ENCODE measurements at places on chromosomes 7 and 10. TPM values are rescaled to one million over a fixed set of nuclear protein-coding genes. Genes with fewer than 3 reads are reported as not detected.

SPDYE2 gene
- not detected for total RNA-seq

LFNG gene
- 20.0 TPM for total RNA-seq

OR2AE1 gene
- not detected for total RNA-seq

POLR3A gene
- total RNA-seq: 14.3 TPM

SFRP5 gene
- total RNA-seq: 1.9 TPM

NEURL1 gene
- 7.9 TPM for total RNA-seq

LRGUK gene
- total RNA-seq: 0.59 TPM

TFEC gene
- not detected for total RNA-seq

EFCAB10 gene
- 2.3 TPM for total RNA-seq

PRPF18 gene
- total RNA-seq: 13.6 TPM

GNAT3 gene
- not detected for total RNA-seq

KLF14 gene
- not detected for total RNA-seq

ADAM8 gene
- 1.3 TPM for total RNA-seq

PNLIPRP3 gene
- not detected for total RNA-seq

LIPJ gene
- not detected for total RNA-seq

PBLD gene
- 3.4 TPM for total RNA-seq

IDI2 gene
- total RNA-seq: not detected

VSTM4 gene
- total RNA-seq: 0.31 TPM

VPS50 gene
- 11.0 TPM for total RNA-seq

PHYHIPL gene
- not detected for total RNA-seq

HOXA9 gene
- not detected for total RNA-seq

IMMP2L gene
- total RNA-seq: 9.2 TPM

VWA2 gene
- total RNA-seq: 0.21 TPM

EIF5AL1 gene
- 0.73 TPM for total RNA-seq

FEZF1 gene
- total RNA-seq: 2.1 TPM

ADIRF gene
- total RNA-seq: not detected

PRR15 gene
- total RNA-seq: 11.7 TPM

CLCN1 gene
- 0.11 TPM for total RNA-seq

LRRC18 gene
- not detected for total RNA-seq

GPR15LG gene
- total RNA-seq: not detected

TAS2R41 gene
- total RNA-seq: 0.10 TPM

SLC26A3 gene
- not detected for total RNA-seq

RAB19 gene
- 3.8 TPM for total RNA-seq

HECW1 gene
- 4.3 TPM for total RNA-seq

Data from H7 (cell line).